ENCODE measurements at places on chromosomes 4 and X.

GRCh38 chr4:116413222-116413621 lies 672.2 kb downstream of the TRAM1L1 start:
- no peak for DNase-seq

DNA sequence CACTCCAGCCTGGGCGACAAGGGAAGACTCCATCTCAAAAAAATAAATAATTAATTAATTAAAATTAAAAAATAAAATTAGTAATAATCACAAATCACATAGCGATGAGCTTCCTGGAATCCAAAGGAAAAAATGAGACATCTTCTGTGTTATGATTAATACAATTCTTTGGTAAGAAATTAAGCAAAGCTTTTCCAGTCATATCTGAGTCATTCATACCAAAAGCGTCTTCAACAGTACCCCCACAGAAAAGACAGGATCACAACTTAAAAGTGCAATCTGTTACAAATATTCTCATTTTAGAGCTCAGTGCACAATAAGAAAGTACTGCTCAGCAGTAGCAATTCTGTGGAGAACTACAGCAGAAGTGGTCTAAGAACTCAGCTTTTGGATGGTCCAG lies 168.5 kb upstream of the MXRA5 start:
- DNase-seq = no peak

GRCh38 chr4:33537527-33537926 lies 2706.8 kb downstream of the ARAP2 start:
- DNase-seq = no peak

GRCh38 chr4:141248029-141248428 lies 27.3 kb downstream of the ZNF330 start:
- no peak for DNase-seq

DNA sequence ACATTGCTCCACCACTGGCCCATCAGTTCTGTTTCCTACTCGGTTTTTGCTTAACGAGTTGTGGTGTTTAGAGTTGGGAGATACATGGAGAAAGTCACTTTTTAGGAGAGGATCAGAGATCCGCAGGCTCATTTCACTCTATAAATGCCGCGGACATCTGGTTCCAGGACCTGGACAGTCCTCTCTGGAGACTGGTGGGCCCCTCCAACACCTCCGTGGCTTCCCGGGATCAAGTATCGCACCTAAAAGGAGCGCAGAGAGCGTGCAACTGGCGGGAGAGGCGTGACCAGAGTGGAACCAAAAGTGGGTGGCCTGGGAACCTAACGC lies 9.9 kb upstream of the CLTRN start:
- DNase-seq = no peak

GRCh38 chrX:40245488-40246071 lies 147.8 kb upstream of the BCOR start:
- DNase-seq = no peak

- DNase-seq = no peak
Measured at GRCh38 chrX:47587091-47587891, 5.1 kb downstream of the TIMP1 start.

DNA sequence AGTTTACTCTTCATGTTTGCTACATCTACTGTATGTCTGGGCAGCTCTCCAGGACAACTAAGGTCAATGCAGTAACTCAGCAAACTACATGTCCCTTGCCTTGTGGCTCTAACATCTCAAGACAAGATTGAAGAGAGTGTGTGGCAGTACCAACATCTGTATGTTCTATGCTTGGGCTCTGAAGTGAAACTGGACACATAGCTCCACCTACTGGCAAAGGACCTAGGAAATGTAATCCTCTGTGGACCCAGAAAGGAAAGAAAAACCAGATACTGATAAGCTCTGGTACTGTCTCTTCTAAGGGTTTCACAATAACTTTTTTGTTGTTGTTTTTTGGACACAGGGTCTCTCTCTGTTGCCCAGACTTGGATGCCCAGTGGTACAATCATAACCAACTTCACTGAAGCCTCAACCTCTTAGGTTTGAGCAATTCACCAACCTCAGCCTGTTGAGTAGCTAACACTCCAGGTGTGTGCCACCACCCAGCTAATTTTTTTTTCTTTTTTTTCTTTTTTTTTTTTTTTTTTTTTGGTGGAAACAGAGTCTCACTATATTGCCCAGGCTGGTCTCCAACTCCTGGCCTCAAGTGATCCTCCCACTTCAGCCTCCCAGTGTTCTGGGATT lies 64.1 kb downstream of the QDPR start:
- DNase-seq = peak; percentile 10

GRCh38 chr4:52676536-52676935 lies 17.4 kb upstream of the USP46 start:
- no peak for DNase-seq

GRCh38 chr4:165464813-165465381 lies 86.1 kb downstream of the CPE start:
- DNase-seq = no peak

DNA sequence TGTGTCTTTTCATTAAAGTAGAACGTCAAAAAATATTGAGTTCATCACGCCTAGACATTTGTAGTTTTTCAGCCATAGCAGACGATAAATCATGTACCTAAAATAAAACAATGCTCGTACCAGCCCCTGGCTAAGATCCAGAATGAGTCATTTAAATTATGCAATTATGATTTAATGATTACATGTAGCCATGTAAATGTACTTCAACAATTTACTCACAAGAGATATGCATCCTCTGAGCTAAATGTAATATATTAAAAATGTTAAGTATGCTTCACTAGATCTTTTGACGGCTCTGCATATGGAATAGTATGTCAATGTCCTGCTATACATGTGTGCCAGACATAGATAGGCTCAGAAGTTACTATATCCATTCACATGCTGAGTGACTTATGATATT lies 1077.8 kb downstream of the ARAP2 start:
- no peak for DNase-seq

GRCh38 chrX:118181030-118181429 lies 64.4 kb upstream of the KLHL13 start:
- DNase-seq = no peak

GRCh38 chrX:103687696-103688201 lies 1.2 kb upstream of the MORF4L2 start:
- no peak for DNase-seq

GRCh38 chrX:131802836-131803626 lies 220.1 kb upstream of the STK26 start:
- no peak for DNase-seq

DNA sequence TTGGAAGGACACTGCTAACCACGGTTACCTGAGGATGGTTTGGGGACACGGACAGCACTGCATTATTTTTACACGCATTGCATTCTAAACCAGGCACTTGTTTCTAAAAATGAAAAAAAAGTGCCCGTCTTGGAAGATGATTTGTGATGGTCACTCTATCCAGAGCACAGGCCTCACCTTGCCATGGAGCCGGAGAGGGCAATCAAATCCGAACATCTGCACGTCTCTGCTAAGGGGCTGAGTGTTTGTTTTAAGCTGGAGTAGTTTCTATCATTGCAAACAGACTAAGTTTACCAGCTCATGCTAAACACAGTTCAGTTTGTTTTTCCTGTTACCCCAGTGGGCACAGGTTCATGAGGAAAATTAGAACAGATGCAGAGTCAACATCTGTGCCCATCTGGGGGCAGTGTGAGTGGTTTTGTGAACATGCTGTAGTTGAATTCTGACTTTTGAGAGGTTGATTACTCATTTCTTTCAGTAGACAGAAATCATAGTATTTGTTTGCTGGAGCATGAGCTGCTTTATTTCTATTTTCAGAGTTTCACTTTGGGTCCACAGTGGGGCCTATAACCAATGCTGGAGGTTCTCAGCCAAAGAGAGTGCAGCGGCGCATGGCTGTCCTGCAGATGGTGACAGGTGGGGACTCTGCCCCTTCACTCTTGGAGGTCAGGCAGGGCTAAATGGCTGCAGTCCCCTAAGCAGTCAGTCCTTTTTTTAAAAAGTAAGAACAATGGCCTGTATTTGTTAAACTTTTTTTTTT lies 65.4 kb upstream of the ENPP6 start:
- no peak for DNase-seq

DNA sequence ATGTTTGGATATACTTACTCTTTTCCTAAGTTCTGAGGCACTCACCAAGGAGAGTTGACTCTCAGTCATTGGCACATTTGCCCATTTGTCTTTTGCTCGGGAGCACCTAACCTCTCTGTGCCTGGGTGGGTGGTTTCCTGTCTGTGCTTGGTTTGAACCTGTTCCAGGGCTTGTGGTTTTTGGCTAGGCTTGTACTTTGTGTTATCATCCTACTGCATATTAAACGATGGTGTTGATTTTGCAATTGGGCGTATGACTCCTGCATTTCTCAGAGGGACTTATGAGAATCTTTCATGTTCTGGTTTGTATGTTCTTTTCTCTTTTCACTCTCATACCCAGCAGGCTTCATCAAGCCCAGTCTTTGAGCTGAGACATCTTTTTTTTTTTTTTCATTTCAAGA lies 161.7 kb downstream of the BTC start:
- no peak for DNase-seq

DNA sequence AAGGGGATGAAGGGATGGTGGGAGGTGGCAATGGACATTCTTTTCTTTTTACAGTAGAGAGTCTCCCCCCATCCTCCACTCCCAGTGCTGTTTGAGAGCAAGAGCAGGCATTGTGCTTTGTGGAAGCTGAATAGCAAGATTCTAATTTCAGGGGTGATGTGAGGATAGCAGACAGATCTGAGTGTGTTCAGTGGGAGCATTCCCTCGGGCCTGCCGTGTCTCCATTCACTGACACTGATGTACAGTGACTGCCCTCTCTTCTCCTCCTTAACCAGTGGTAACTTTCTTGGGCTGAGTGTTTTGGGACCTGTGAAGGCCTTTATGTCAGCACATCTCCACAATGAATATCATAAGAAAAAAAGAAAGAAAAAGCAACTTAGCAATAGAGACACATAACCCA lies 396.6 kb upstream of the RPS6KA3 start:
- no peak for DNase-seq

GRCh38 chrX:105120463-105120862 lies 100.0 kb downstream of the TEX13A start:
- no peak for DNase-seq

DNA sequence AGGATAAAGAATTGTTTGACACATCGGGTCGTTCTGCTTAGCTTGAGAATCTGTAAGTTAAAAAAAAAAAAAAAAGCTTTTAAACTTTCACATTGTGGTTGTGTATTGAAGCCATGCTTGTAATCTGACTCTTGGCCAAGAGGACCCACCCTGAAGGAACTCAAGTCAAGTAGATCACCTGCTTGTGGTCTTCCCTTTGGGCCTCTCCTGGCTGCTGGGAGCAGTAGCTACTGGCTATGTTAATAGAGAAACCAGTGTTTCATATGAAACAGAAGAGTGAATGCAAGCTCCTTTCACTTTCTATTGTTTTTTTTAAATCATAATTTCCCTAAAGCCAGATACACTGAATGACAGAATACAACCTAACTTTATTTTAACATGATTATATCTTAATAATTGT lies 402.4 kb upstream of the NDST4 start:
- no peak for DNase-seq

- DNase-seq = no peak
Measured at GRCh38 chrX:109920325-109920724, 82.6 kb upstream of the TMEM164 start.

GRCh38 chr4:89212666-89213381 lies 94.8 kb downstream of the GPRIN3 start:
- no peak for DNase-seq

- no peak for DNase-seq
Measured at GRCh38 chr4:112094330-112094729, 50.9 kb upstream of the FAM241A start.

DNA sequence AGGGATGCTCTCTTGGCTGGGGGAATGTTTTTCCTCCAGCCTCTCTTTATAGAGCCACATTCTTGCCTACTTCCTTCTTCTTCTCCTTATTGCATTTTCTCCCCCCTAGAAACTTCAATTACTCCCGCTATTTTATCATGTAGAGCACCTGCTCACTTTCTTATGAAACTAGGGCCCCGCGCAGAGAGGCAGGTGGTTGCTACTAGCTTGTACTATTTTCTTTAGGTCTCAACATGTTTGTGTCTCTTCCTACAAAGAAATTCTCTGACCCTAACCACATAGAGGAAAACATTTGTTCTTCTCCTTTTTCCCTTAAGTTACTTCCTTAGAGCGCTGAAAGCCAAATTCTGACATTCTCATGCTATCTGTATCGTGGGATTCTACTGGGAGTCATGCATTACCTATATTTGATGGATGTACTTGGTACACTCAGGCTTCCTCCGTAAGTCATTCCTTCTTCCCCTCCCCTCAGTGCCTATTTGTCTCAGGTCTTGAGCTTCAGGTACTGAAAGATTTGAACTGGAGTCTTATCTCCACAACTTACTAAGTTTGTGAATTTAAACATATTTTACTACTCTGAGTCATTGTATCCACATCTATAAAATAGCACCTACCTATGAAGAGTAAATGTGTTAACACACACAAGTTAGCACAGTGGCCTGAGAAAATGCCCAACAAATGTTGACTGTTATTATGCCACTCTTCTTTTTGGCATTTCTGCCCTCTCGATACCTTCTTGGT lies 159.1 kb upstream of the LEF1 start:
- no peak for DNase-seq

GRCh38 chrX:19107035-19107434 lies 15.2 kb downstream of the ADGRG2 start:
- no peak for DNase-seq

- no peak for DNase-seq
Measured at GRCh38 chr4:163221467-163221866, 54.8 kb upstream of the NAF1 start.

DNA sequence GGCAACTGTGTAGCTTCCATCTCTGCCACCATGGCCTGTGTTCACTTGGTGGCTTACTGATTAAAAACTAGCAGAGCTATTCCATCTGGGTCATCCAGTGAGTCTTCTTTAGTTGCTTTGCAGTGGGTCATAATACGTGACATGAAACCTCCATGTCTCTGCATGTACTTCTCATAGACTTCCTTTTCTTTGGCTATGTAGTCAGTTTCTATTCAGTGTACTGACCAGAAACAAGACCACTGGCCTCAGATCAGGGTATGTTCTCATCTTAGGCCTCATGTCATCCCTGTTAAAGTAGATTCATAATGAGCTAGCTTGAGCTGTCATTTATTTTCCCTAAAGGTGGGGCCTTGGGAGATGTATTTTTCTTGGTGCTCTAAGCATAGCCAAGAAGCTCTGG lies 195.2 kb downstream of the CCNG2 start:
- DNase-seq = no peak

DNA sequence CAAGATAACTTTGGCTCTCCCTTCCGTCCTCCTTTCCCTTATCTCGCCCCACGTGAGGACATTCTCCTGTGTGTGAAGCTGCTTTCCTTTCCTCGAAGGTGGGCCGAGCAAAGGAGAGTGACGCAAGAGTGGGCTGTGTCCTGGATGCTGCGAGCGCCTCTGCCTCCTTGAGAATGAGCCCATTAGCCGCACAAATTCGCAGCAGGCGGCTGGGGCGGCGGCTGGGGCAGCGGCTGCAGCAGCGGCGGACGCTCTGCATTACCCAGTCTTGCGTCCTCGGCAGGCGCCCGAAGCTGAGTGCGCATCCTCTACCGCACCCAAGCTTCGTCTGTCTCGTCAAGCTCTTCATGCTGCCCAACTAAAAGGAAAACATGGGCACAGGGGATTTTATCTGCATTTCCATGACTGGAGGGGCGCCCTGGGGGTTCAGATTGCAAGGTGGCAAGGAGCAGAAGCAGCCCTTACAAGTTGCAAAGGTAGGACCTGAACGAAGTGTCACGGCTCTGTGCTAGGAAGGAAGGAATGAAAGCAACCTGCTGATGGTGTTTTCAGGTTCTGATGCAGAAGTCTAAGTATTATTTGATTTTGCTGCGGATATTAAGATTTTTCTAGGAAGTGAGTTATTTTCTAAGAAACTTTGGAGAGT lies at the start of gene SYNPO2:
Gene SYNPO2, plus strand, starts transcription at position 189 of the 646 bp plus-strand sequence. Its CDS starts 183 bp downstream, at position 372.
- no peak for DNase-seq

GRCh38 chr4:118260309-118260708 lies 92.5 kb downstream of the PRSS12 start:
- DNase-seq = no peak
